ENCODE measurements at places on chromosomes 11 and 22. TPM values are rescaled to one million over a fixed set of nuclear protein-coding genes. Genes with fewer than 3 reads are reported as not detected.

DNA sequence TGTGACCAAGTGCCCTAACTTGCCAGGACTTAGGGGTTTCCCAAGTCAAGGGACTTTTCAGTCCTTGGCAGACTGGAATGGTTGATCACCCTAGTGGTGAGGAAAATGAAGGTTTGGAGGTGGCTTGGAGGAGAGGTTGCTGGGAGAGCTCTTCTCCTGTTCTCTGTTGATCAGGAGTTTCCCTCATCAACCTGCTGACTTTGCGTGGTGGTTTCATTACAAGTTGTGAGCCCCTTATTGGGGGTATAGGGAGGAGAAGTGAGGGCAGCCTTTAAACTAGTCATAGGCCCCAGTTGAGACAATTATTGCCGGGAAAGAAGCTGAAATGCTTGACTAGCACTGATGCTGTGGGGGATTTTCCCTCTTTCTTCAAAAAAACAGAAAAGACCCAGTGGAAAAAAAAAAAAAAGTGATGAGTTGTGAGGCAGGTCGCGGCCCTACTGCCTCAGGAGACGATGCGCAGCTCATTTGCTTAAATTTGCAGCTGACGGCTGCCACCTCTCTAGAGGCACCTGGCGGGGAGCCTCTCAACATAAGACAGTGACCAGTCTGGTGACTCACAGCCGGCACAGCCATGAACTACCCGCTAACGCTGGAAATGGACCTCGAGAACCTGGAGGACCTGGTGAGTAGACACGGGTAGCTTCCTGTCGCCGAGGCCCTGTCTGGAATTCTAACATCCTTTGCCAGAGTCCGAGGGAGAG is at the start of gene CXCR5:
Gene CXCR5, plus strand, starts transcription at position 525 of the 704 bp plus-strand sequence. Its CDS starts 50 bp downstream, at position 575.
- no peak for DNase-seq

- DNase-seq, result no peak
Observed at GRCh38 chr11:10443152-10443551, 11.9 kb upstream of the AMPD3 start.

DNA sequence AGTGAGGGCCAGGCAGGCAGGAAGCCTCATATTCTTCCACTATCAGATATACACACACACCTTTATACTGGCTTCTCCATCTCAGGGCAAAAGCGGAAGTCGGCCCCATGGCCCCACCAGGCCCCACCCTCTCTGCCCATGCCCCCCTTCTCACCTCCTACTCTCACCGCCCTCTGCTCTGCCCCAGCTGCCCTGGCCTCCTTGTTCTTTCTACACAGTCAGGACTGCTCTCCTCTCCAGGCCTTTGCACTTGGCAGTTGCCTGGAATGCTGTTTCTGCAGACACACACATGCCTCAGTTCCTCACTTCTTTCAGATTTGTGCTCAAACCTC is 25.3 kb downstream of the OTOG start:
- no peak for DNase-seq

DNA sequence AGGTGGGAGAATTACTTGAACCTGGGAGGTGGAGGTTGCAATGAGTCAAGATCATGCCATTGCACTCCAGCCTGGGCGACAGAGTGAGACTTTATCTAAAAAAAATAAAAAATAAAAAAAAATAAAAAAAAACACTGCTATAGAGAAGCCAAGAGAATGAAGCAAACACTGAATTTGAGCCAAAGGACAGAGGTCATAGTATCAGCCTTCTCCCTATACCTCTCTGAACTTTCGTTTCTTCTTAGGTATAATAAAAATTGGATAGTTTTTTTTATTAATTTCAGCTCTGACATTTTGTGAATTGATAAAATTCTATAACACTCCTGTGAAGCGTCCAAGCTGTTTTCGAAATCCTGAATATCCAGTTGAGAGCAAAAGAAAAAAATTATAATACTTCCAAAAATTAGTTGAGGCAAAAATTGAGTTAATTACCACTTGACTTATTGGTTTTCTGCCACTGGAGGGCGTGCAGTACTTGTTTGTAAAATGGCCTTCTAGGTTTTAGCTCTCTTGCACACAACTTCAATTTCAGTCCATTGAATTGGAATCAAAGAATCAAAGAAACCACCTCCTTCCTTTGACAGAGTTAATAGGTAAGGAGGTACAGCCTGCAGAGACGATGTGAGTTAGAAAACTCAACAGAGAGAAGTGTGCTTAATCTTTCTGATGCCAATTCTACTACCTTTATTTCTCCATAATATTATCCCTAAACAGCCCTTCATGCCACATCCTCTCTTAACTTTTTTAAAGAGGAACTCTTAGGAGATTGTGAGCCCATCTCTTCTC is 143.2 kb downstream of the BBOX1 start:
- peak; percentile 83 for DNase-seq

The RASD2 gene
- 0.77 TPM for total RNA-seq

The TXNRD2 gene
- total RNA-seq, result 17.1 TPM

DNA sequence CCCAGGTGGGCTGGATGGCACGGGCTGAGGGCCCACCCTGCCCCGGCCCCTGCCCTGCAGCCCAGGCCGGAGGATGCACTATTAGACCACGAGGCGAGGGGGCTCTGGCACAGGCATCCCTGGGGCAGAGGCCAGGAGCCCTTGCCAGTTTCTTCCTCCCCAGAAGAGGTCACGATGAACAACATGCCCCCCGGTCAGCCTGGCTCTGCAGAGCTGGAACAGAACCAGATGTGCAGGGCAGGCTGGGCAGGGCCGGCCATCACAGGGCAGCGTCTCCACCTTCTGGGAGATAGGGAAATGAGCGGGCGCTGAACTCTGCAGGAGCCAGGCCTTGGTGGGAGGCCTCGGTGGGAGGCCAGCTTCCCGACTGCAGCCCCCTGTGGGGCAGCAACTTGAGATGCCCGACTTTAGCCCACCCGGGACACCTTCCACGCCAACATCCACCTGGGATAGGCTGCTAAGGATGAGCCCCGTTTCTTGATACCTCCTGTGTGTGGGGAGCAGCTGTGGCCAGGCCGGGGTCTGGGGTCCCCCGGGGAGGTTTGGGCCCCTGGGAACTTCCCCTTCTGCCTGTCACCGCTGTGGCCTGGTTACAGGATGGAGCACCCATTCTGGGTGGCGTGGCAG is 21.8 kb upstream of the GNB1L start:
- no peak for DNase-seq

GRCh38 chr11:97143463-97143862 is 753.6 kb downstream of the JRKL start:
- no peak for DNase-seq

- DNase-seq, result no peak
Observed at GRCh38 chr11:131889146-131889577, 518.7 kb downstream of the NTM start.

The TBC1D22A gene
- 7.1 TPM for total RNA-seq

The UPK2 gene
- total RNA-seq, result not detected

GRCh38 chr11:132228746-132229325 is 858.4 kb downstream of the NTM start:
- no peak for DNase-seq

DNA sequence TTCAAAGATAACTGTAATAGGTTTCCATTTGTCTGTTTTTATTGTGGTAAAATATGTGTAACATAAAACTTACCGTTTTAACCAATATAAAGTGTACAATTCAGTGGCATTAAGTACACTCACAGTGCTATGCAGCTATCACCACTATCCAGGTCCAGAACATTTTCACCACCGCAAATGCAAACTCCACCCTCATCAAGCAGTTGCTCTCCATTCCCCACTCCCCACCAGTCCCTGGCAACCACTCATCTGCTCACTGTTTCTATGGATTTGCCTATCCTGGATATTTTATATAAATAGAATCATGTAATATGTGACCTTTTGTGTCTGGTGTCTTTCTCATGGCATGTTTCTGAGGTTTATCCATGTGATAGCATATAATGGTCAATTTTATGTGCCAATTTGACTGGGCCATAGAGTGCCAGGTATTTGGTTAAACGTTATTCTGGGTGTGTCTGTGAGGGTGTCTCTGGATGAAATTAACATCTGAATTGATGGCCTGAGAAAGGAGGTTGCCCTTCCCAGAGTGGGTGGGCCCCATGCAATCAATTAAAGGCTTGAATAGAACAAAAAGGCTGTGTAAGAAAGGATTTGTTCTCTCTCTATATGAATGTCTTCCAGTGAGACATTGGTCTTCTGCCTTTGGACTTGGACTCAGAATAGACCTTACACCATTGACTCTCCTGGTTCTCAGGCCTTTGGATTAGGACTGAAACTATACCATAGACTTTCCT is 17.2 kb upstream of the SMCO4 start:
- DNase-seq, result no peak

- no peak for DNase-seq
Observed at GRCh38 chr22:20279662-20280134, 11.6 kb upstream of the RTN4R start.

GRCh38 chr11:34204396-34205279 is 99.2 kb downstream of the NAT10 start:
- no peak for DNase-seq

The NAV2 gene
- 23.4 TPM for total RNA-seq

GRCh38 chr11:73869332-73869949 is 7.2 kb downstream of the COA4 start:
- DNase-seq, result no peak

DNA sequence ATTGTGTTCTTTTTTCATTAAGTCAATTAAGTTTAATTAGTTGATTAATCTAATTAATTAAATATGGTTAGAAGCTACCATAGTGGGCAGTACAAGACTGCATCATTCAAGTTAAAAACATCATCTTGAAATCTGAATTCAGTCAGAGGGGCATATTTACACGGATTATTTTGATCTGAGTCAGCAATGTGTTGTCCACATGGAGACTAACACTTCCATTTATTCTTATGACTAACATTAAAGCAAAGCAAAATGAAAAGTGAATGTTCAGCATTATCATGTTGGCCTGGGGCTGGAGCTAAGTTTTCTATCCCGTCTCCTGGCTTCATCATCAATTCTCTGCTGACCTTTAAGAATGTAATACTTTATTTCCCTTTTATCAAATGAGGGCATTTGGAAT is 17.3 kb downstream of the FLI1 start:
- DNase-seq, result no peak

DNA sequence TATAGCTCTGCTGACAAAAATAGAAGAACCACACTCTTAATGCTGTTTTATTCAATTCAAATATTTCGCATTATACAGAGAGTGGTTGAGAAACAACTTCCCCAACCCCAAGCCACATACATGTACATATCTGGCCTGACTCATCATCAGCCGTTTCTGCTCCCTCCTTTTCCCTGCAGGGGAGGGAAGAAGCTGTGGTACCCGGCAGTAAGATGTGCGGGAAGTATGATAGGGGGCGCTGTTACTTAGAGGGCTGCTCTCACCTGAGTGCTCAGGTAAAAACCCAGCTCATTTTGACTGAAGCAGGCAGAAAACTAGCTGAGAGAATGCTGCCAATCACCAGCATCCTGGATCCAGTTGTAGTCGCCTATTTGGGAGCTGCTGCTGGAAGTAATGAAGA is 85.5 kb downstream of the NELL1 start:
- no peak for DNase-seq

The LSP1 gene
- 7.9 TPM for total RNA-seq

- no peak for DNase-seq
Observed at GRCh38 chr11:95011376-95011775, 13.7 kb upstream of the KDM4E start.

DNA sequence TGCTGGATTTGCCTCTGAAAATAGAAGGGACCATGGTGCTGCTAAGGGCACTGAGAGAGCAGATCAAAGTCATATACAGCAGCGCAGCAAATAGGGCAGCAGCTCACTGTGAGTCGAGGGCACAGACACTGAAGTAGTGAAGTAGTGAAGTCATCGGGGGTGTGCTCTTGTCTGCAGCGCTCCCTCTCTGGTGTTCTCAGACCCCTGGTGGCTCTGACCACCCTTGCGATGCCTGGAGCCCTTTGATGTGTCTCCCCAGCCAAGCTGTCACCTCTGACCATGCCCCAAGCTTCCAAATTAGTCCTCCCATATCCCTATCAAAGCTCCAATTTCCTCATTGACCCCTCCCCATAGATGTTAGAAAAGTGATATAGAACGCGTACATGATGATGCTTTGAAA is 27.7 kb upstream of the EIF3M start:
- no peak for DNase-seq

The APOA4 gene
- not detected for total RNA-seq

- DNase-seq, result no peak
Observed at GRCh38 chr11:61541598-61541997, 33.0 kb downstream of the LRRC10B start.

The SLC35E4 gene
- total RNA-seq, result 5.1 TPM

The ZNF408 gene
- 7.5 TPM for total RNA-seq

DNA sequence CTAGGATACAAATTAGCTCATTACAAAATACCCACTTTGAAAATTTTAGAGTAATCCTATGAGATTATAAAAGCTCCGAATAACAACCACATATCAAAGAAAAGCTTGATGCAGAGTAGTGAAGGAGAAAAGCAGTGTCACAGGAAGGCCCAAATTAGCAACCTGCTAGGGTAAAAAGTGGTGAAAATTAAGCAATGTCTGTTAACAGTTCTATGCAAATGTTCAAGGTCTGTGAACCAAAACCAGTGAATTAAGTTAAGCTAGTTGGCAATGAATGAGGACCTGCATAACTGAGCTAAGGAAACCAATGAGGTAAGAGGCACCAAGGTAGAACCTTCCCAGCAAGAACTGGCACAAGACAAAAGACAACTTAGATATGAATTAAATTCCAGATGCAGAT is 29.6 kb downstream of the PRDM10 start:
- no peak for DNase-seq

The MUC6 gene
- not detected for total RNA-seq

GRCh38 chr11:575313-575995 is 816 bp upstream of the PHRF1 start:
- no peak for DNase-seq

The MMP11 gene
- 4.3 TPM for total RNA-seq

DNA sequence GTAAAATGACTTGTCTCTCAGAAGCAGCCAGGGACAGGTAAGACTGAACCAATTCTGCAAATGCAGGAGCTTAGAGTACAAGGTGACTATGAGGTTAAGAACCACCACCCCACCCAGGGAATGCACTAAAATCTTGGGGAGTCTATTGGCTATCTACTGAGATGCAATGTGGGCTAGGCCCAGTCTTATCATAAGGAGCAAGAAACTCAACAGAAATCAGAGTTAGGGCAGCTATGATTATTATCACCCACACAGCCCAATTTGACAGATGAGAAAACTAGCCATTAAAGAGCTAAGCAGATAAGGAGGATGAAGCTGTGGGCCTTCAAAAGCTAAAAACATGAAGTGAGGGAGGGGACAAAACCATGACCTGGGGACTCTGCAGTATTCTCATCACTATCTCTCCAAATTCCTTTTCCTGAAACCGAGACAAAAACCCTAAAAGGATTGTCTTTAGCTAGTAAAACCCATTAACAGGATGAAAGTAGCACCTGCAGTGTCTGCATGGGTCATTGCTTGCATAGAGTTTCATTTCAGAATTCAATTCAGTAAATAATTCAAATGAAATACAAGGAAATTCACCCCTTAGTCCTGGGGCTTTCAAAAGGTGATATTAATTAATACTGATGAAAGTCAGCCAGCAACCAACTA is 68.8 kb upstream of the USP47 start:
- DNase-seq, result no peak

DNA sequence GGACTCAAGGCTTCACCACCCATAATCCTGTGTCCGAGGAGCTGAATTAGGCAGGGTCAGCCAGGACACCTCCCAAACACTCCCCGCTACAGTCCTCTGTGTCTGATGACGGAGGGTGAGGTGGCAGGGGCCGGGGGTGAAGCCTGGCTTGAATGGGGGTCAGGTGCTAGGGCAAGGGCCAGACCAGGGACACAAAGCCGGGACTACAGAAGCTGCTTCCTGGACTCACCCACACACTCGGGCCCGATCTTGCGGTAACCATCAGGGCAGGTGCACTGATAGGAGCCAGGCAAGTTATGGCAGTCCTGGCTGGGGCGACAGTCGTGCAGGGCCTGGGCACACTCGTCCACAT is 2.3 kb downstream of the EFEMP2 start:
- DNase-seq, result no peak

GRCh38 chr11:107043242-107044006 is 25.1 kb upstream of the GUCY1A2 start:
- DNase-seq, result no peak
